ENCODE measurements at places on chromosomes 3 and 15.

GRCh38 chr3:118955914-118956556 is 78.6 kb downstream of the IGSF11 start:
- no peaks in the 10 kb centered on the region for H3K27me3 ChIP-seq
- H3K27ac ChIP-seq = peak overlapping the region; percentile 78
- no peak overlapping the region for H3K4me3 ChIP-seq
- no peak for DNase-seq

- H3K27ac ChIP-seq = no peak overlapping the region
- H3K36me3 ChIP-seq = no peaks in the 10 kb centered on the region
- H3K4me3 ChIP-seq = no peak overlapping the region
- H3K27me3 ChIP-seq = peaks cover 9% of the 10 kb centered on the region
Measured at GRCh38 chr15:82566690-82567089, 26.4 kb upstream of the RPS17 start.

DNA sequence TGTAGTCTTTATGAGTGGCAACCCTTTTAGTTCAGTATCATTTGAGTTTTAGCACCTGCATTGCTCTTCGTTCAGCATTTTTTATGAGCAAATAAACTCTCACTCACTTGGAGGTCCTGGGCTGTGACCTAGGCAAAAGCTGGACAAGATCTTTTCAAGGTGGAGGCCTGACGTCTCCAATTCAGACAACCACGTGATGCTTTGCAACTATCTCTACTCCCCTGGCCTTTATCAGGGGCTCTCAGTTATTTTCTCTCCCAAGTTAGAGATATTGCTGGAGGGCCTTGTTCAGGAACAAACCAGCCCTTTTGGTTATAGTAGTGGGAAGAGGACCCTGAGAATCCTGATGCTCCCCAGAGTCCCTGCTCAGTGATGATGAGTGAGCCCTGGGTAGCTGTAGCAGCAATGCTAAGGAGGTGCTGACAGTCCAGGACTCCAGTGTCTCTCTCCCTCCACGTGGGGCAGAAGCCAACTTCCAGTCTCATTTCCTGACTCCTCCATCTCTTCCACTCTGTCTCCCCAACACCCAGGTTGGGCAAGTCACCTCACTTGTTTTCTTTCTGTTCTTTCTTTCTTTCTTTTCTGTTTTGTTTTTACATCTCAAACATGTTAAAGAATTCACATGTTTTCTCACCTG is 30.4 kb downstream of the HAPLN3 start:
- no peak overlapping the region for H3K27ac ChIP-seq
- H3K4me1 ChIP-seq = no peaks in the 10 kb centered on the region
- no peak overlapping the region for H3K4me3 ChIP-seq
- H3K27me3 ChIP-seq = no peaks in the 10 kb centered on the region
- H3K36me3 ChIP-seq = no peaks in the 10 kb centered on the region

DNA sequence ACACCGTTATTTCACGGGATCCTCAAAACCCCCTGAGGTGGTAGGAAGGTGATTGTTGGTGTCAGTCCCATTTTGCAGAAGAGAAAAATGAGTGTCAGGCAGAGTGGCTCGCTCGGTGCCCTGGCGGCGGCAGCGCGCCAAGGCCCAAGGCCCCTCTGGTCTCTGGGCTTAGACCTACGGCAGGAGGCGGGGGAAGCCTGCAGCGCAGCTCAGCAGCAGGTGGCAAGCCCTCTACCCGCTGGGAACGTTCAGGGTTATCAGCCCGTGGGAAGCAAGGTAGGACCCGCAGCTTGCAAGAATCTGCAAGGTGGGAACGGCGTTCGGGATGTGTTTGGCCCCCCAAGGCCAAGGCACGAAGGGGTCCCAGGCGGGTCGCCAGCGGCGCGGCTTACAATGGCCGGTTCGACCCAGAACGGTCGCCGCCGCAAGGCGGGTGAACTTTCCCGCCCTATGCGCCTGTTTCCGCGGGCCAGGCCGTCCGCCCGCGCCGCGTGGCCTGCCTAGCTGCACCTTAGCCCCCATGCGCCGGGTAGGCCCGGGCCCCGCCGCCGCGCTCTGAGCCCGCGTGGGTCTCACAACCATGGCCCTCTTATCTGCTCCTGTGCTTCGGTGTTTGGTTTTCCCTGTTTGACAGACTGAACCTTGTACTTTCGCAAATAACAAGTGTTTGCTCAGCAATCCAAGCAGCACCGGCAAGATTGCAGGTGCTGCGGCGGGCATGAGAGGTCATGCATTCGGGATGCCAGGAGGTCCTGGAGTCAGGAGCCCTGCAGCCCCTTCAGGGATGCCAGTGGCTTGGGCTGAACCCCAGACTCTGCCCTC is 39.7 kb downstream of the CCNL1 start:
- no peak overlapping the region for H3K4me3 ChIP-seq
- no peaks in the 10 kb centered on the region for H3K36me3 ChIP-seq
- DNase-seq = no peak

DNA sequence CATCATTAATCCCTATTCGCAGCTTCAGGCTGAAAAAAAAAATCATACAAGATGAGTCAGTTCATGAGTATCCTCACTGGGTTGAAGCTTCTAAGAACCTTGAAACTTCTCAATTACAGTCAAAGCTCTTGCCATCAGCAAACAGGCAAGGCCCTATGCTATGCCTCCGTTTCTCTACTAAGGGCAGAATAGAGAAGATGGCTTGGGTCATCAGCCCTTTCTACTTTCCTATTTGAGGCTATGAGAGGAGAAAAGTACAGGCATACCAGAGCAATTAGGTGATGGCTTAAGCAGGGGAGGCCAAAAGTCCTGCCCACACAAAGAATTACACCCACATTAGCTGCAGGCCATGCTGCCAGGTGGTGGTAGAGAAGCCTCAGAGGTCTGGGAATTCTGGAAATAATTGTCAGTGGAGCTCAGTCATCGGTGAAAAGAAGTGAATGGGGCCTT is 89.0 kb downstream of the MRPL46 start:
- H3K4me1 ChIP-seq = peaks cover 5% of the 10 kb centered on the region
- DNase-seq = no peak
- no peaks in the 10 kb centered on the region for H3K36me3 ChIP-seq
- H3K27ac ChIP-seq = no peak overlapping the region
- H3K4me3 ChIP-seq = no peak overlapping the region

DNA sequence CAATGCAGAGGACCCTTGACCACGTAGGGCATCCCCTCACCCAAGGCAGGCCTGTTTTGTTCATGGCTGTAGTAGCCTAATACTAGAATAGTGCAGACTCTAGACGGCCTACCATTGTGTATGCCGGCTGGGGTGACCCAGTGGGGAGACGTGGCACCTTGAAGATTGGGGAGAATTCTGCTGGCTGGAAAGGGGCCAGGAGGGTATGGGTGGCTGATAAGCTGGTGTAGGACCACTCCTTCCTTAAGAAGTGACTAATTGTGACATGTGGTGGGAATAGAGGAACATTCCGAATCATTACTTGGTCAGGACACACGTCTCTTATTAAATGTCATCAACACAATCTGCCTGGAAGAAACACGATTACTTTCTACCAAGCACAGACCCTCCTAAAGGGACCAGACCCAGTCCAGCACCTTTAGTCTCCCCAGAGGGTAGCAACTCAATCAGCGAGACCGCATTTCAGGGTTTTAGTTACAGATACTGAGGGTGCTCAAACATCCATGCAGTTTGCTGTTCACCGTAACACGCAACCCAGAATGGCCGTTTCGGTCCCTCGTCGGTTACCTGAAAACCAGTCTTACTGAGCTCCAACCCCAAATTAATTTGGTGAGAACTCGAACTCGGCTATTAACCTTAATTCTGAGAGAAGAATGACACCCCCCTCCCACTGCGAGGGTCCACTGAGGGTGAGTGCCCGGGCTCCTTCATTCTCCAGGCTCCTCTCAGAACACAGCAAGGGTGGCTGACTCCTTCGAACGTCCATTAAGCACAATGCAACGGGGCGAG is 1.6 kb upstream of the KLF13 start:
- peak overlapping the region; percentile 85 for H3K4me3 ChIP-seq
- peaks cover 14% of the 10 kb centered on the region for H3K36me3 ChIP-seq
- no peak for DNase-seq
- peaks cover 26% of the 10 kb centered on the region for H3K4me1 ChIP-seq

DNA sequence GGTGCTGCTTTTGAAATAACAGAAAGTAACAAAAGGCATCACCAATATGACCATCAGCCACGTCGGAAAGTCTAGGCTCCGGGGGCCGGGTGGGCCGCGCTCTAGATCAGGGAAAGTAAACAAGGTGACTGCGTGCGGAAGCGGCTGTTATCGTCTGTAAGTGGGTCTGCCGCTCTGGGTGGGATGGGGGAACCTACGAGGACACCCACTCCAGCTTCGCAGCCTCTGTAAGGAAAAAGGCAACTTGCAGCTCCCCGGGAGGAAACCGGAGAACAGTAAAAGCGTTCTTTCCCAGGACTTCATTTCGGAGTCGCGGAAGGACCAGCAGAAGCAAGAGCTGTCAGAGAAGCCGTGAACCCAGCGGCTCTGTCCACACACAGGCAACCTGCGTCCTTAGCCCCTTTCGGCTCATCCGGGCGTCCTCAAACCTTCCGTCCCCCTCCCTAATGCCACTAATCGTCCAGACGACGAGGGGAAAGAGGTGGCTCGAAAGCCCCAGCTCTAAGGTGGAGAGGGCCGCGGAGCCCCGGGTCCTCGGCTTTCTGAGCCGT is 461 bp downstream of the XRN1 start:
- H3K27ac ChIP-seq = peak overlapping the region; percentile 98
- peak overlapping the region; percentile 95 for H3K4me3 ChIP-seq
- no peaks in the 10 kb centered on the region for H3K27me3 ChIP-seq
- peaks cover 36% of the 10 kb centered on the region for H3K4me1 ChIP-seq
- H3K36me3 ChIP-seq = peaks cover 41% of the 10 kb centered on the region
- peak; percentile 62 for DNase-seq

- H3K36me3 ChIP-seq = peaks cover 3% of the 10 kb centered on the region
- H3K4me1 ChIP-seq = no peaks in the 10 kb centered on the region
- H3K27me3 ChIP-seq = no peaks in the 10 kb centered on the region
- DNase-seq = no peak
- H3K4me3 ChIP-seq = no peak overlapping the region
- H3K27ac ChIP-seq = no peak overlapping the region
Measured at GRCh38 chr3:45153658-45154437, 7.7 kb upstream of the CDCP1 start.

DNA sequence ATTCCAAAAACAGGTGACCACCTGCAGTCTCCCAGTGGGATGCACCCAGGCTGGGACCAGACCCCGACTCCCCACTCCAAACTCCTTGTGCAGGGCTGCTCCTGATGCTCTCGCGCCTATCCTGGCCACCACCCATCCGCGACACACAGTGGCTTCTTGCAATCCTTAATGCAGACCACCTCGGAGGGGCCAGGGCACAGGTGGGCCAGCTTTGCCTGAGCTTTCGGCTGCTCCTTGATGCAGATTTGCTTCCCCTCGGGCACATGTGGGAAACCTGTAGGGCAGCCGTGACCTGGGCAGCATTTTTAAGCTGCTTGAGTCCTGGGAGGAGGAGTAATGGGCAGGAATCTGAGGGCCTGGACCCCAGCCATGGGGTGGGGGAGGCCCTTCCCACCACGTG is 18.9 kb downstream of the SLC6A11 start:
- no peak overlapping the region for H3K27ac ChIP-seq
- H3K4me1 ChIP-seq = no peaks in the 10 kb centered on the region
- peaks cover 7% of the 10 kb centered on the region for H3K27me3 ChIP-seq

DNA sequence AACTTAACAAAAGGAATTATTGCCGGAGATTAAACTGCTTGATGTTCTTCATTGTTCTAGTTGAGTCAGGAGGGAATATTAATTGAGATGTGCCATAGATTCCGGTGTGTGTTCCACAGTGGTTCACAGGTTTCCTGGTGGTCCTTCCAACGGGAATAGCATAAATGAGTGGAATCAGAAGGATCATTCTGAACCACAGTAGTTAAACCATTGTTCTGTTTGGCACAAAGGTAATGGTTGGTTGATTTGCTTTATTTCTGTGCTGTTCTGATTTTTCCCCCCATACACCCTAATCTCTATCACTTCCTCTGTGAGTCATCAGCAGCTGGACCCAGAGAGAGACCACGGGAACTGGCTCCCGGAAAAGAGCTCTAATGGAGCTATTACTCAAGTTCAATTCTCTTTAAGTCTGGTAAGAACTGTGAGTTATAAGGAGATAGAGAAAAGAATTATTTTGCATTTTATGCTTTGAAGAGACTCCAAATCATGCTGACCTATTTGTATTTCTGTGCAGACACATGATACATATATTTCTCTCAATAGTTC is 627.2 kb downstream of the ZIC1 start:
- no peak for DNase-seq

DNA sequence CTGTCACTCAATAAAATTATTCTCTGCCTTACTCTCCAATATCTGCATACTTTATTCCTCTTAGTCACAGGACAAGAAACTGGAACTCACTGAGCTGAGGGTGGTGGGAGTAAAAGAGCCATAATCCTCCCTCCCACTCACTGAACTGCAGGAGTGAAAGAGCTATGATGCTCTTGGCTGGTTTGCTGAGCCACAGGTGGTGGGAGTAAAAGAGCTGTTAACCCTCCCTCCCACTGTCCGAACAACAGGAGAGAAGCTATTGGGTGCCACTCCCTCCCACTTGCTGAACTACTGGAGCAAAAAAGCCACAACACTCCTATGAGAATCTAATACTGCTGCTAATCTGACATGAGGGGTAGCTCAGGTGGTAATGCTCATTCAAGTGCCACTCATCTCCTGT is 391.0 kb downstream of the NSUN3 start:
- no peak overlapping the region for H3K27ac ChIP-seq
- DNase-seq = no peak
- no peaks in the 10 kb centered on the region for H3K4me1 ChIP-seq
- no peaks in the 10 kb centered on the region for H3K27me3 ChIP-seq

- peaks cover 34% of the 10 kb centered on the region for H3K36me3 ChIP-seq
- no peaks in the 10 kb centered on the region for H3K4me1 ChIP-seq
- H3K27ac ChIP-seq = no peak overlapping the region
- H3K27me3 ChIP-seq = no peaks in the 10 kb centered on the region
- DNase-seq = peak; percentile 68
Measured at GRCh38 chr15:88878720-88879184, 16.6 kb downstream of the HAPLN3 start.

GRCh38 chr15:60255390-60255789 is 142.4 kb downstream of the ANXA2 start:
- no peak overlapping the region for H3K4me3 ChIP-seq
- H3K27ac ChIP-seq = no peak overlapping the region
- H3K36me3 ChIP-seq = no peaks in the 10 kb centered on the region
- peaks cover 37% of the 10 kb centered on the region for H3K27me3 ChIP-seq
- DNase-seq = peak; percentile 53

GRCh38 chr3:150278843-150279381 is 129.2 kb upstream of the TSC22D2 start:
- H3K27ac ChIP-seq = no peak overlapping the region
- no peak for DNase-seq
- no peaks in the 10 kb centered on the region for H3K4me1 ChIP-seq
- no peaks in the 10 kb centered on the region for H3K36me3 ChIP-seq
- H3K4me3 ChIP-seq = no peak overlapping the region

DNA sequence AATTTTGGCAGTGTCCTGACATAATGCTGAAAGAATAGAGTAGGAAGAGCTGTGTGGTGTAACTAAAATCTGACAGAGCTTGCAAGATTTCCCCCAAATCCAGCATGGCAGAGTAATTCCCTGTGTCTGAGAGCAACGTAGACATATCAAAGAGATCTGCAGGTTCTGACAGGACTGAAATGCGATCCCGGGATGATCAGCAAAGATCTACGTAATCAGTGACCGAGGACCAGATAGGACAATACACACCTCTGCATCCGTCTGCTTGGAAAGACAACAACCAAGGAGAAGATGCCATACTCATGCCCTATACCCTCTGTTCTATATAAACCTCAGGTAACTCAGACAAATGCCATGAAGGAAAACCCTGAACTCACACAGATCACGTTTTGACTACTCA is 26.6 kb upstream of the SYNPR start:
- H3K27me3 ChIP-seq = peaks cover 5% of the 10 kb centered on the region
- no peak for DNase-seq
- no peaks in the 10 kb centered on the region for H3K4me1 ChIP-seq
- no peak overlapping the region for H3K4me3 ChIP-seq
- no peak overlapping the region for H3K27ac ChIP-seq
- H3K36me3 ChIP-seq = no peaks in the 10 kb centered on the region
